Left cardiac atrium (tissue), 4 donors: ENCODE measurements at places on chromosomes 12 and 14. TPM values are rescaled to one million over a fixed set of nuclear protein-coding genes. Genes with fewer than 3 reads are reported as not detected.

GRCh38 chr12:44616402-44616801, 259.7 kb downstream of the NELL2 start:
- DNase-seq, result no peak

- DNase-seq, result no peak
These were observed 101.1 kb downstream of the DACT1 start for GRCh38 chr14:58738876-58739275.

Gene CLEC9A
- total RNA-seq, result not detected

- DNase-seq, result no peak
These were observed 38.4 kb upstream of the MANSC4 start for GRCh38 chr12:27818401-27818918.
